Small intestine (tissue), 16 donors: ENCODE measurements at places on chromosomes 4 and X. TPM values are rescaled to one million over a fixed set of nuclear protein-coding genes. Genes with fewer than 3 reads are reported as not detected.

- H3K27ac ChIP-seq = no peak overlapping the region
- no peak overlapping the region for H3K4me3 ChIP-seq
- H3K27me3 ChIP-seq = no peaks in the 10 kb centered on the region
- DNase-seq = peak; percentile 88
- H3K36me3 ChIP-seq = peaks cover 22% of the 10 kb centered on the region
Observed at GRCh38 chr4:150867148-150867547, 147.9 kb downstream of the LRBA start.

- H3K27ac ChIP-seq = no peak overlapping the region
- H3K36me3 ChIP-seq = no peaks in the 10 kb centered on the region
- H3K4me1 ChIP-seq = peaks cover 60% of the 10 kb centered on the region
Observed at GRCh38 chr4:88756149-88756548, 58.5 kb upstream of the NAP1L5 start.

DNA sequence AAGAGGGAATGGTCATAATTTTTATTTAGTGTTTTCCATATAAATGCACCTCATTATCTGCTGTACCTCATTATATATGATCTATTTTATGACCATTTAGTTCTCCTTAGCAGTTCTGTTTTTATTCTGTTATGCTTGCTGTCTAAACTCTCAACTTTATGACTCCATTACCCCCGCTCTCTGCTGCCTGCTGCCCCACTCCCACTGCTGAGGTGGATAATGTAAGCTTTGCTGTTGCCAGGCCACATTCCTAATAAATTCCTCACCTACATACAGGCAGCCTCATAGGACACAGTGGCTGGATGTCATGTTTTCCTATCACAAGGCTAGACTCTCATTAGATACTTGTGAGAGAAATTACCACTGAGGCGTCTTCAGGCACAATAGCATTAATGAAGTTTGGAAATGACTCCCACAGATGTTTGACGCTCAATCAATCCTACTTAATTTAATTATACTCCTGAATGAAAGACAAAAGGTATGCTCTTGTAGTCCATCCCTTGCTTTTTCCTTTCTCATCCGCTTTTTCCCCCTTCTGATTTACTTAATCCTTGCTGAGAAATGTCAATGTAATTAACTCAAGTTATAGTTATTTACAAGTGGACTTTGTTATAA lies 497.5 kb upstream of the IGFBP7 start:
- no peak overlapping the region for H3K27ac ChIP-seq
- H3K27me3 ChIP-seq = no peaks in the 10 kb centered on the region
- H3K36me3 ChIP-seq = no peaks in the 10 kb centered on the region
- H3K4me3 ChIP-seq = no peak overlapping the region
- no peaks in the 10 kb centered on the region for H3K4me1 ChIP-seq
- DNase-seq = no peak

GRCh38 chr4:30207389-30207788 lies 512.8 kb upstream of the PCDH7 start:
- H3K36me3 ChIP-seq = no peaks in the 10 kb centered on the region
- no peak overlapping the region for H3K27ac ChIP-seq
- no peak for DNase-seq
- no peak overlapping the region for H3K4me3 ChIP-seq

DNA sequence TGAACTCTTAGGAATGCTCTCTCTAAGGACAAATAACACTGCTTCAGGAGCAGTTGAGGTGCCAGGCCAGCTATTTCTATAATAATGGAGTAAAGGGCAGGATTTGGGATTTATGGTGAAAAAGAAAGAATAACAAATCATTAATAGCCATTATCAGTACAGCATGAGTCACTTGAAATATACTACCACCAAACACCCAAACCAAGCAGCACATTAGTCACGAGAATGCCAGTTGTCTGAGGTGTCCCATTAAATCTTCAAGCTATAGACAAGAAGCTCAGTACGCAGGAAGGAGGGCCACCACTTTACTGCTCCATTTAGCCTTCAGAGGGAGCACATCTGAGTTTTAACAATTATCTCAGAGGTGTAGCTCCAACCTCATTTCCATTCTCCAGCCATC lies 106.8 kb upstream of the MAGEA10 start:
- no peak overlapping the region for H3K4me3 ChIP-seq
- no peaks in the 10 kb centered on the region for H3K4me1 ChIP-seq
- H3K36me3 ChIP-seq = no peaks in the 10 kb centered on the region
- no peak overlapping the region for H3K27ac ChIP-seq
- DNase-seq = no peak

DNA sequence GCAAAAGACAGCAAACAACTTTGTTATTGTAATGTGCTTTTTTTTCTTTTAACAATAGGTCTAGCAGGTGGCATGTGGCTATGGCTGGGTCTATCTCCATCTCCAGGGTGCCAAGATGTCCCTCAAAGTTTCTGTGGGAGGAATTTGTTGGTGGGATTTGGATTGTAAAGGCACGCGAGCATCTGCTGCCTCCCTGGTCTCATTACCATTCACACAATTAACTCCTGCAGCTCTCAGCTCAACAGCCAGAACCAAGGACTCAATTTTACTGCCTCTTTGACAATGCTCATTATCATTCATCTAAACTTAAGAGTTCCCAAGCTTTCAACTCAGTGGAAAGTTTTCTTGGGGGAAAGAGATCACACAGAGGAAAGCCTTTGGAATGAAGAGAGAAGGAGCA lies 10.9 kb upstream of the PCDH18 start:
- no peak overlapping the region for H3K27ac ChIP-seq
- H3K4me1 ChIP-seq = no peaks in the 10 kb centered on the region
- H3K4me3 ChIP-seq = no peak overlapping the region
- no peaks in the 10 kb centered on the region for H3K27me3 ChIP-seq
- H3K36me3 ChIP-seq = no peaks in the 10 kb centered on the region

GRCh38 chr4:7043284-7044136 lies at the start of gene TADA2B:
TADA2B (plus strand) TSS chr4:7043372; CDS start chr4:7043580, 208 bp downstream.
- H3K27me3 ChIP-seq = no peaks in the 10 kb centered on the region
- DNase-seq = peak; percentile 69
- H3K27ac ChIP-seq = peak within 1 kb of the TSS; percentile 82
- no peaks in the 10 kb centered on the region for H3K36me3 ChIP-seq
- peaks cover 21% of the 10 kb centered on the region for H3K4me1 ChIP-seq

- H3K36me3 ChIP-seq = no peaks in the 10 kb centered on the region
- no peaks in the 10 kb centered on the region for H3K4me1 ChIP-seq
- no peak for DNase-seq
- H3K27ac ChIP-seq = no peak overlapping the region
Observed at GRCh38 chr4:2982012-2982411, 18.6 kb downstream of the GRK4 start.

DNA sequence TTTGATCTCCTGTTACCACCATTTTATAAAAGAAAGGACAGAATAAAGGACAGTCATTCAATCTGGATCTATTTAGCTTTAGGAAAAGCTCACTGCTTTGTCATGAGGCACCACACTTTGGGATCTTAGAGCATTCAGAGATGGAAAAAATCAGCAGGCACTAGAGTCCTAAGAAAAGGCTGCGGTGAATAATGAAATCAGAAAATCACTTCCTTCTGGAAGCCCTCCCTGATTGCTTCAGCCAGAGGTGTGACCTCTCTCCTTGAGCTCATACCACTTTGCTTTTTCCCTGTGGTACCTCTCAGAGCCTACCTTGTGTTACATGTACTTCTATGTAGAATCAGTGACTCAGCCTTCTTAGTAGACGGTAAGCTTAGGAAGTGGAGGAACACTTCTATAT lies 8.7 kb upstream of the TRPC5OS start:
- no peaks in the 10 kb centered on the region for H3K36me3 ChIP-seq
- no peaks in the 10 kb centered on the region for H3K27me3 ChIP-seq
- H3K4me3 ChIP-seq = no peak overlapping the region
- no peak overlapping the region for H3K27ac ChIP-seq
- H3K4me1 ChIP-seq = no peaks in the 10 kb centered on the region

DNA sequence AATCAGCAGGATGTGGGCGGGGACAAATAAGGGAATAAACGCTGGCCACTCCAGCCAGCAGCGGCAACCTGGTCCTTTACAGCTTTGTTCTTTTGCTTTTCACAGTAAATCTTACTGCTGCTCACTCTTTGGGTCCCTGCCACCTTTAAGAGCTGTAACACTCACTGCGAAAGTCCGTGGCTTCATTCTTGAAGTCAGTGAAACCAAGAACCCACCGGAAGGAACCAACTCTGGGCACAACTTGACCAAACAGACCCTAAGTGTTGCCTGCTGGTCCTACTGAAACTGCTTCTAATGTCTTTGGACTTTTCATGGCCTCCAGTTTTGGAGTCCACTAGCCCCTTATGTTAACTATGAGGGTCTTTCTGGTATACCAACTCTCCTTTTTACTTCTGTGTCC lies 566.2 kb upstream of the IGFBP7 start:
- H3K4me3 ChIP-seq = no peak overlapping the region
- H3K4me1 ChIP-seq = no peaks in the 10 kb centered on the region
- no peaks in the 10 kb centered on the region for H3K36me3 ChIP-seq
- no peak for DNase-seq
- no peaks in the 10 kb centered on the region for H3K27me3 ChIP-seq

DNA sequence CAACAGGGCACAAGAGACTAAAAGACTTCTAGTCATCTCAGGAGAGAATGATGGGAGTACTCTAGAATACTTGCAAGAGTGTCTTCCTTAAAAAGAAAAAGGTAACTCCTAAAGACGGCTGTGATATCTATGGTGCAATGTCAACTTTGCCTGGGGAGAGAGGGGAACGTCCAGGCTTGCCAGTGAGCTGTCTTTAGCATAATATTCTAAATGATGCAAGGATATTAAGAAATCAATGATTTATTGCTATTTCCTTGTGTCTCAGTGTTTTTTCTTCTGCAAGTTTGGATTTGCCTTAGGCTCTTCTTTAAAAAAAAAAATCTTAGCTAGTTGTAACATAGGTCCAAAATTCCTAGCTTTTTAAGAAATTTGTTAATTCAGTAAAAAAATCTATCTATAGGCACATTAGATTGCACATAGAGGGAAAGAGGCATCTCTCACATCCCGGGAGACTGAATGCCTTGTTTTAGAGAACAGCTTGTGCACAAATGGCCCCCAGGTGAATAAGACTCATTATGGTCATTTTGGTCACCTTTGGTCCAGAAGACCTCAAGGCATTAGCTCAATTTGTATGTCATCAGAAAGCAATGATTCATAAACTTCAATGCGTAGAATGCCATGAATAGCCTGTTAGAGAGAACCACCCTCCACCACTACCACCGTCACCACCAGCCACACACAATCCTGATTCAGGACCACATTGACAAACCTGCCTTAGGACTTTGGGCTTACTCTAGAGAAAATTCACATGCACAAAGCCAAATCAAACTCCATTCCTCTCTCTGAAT lies 104.1 kb downstream of the PALLD start:
- H3K27me3 ChIP-seq = no peaks in the 10 kb centered on the region
- no peaks in the 10 kb centered on the region for H3K36me3 ChIP-seq
- H3K4me1 ChIP-seq = no peaks in the 10 kb centered on the region
- no peak for DNase-seq
- no peak overlapping the region for H3K27ac ChIP-seq
- no peak overlapping the region for H3K4me3 ChIP-seq

- H3K4me3 ChIP-seq = no peak overlapping the region
- no peak overlapping the region for H3K27ac ChIP-seq
- no peak for DNase-seq
- no peaks in the 10 kb centered on the region for H3K36me3 ChIP-seq
Observed at GRCh38 chr4:93891244-93891643, 62.7 kb downstream of the ATOH1 start.

Gene F8A3
- 3.4 TPM for polyA plus RNA-seq

Gene ITIH6
- polyA plus RNA-seq = 0.03 TPM
